Stimulated activated CD4-positive, alpha-beta T cell treated with anti-CD3 and anti-CD28 coated beads, TNF-alpha, amount 100 ng/mL, for 1 hour (primary cell): ENCODE measurements at places on chromosomes 11 and 22.

- DNase-seq = no peak
Measured at GRCh38 chr11:91219535-91219934, 996.7 kb upstream of the CHORDC1 start.

DNA sequence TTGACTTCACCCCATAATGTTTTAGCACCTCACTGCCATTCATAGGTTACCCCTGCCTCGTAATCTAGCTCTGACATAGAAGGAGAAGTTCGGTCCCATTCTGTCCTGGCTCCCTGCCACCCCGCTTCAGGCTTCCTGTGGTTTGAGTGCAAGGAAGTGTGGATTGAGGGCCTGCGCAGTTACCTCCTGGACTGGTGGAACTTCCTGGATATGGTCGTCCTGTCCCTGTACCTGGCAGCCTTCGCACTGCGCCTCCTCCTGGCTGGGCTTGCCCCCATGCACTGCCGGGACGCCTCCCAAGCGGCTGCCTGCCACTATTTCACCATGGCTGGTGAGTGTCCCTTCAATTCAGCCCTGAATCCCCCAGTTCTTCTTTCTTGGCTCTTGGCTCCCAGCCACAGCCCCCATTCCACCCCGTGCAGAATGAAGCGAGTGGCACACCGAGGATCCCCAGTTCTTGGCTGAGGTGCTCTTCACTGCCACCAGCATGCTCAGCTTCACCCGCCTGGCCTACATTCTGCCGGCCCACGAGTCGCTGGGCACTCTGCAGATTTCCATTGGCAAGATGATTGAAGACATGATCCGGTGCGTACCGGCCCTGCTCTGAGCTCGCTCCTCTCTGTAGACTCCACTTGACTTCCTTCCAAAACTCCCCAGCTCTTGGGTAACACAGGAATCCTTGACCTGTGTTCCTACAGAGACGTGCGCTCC is 15.4 kb downstream of the ART5 start:
- no peak for DNase-seq

DNA sequence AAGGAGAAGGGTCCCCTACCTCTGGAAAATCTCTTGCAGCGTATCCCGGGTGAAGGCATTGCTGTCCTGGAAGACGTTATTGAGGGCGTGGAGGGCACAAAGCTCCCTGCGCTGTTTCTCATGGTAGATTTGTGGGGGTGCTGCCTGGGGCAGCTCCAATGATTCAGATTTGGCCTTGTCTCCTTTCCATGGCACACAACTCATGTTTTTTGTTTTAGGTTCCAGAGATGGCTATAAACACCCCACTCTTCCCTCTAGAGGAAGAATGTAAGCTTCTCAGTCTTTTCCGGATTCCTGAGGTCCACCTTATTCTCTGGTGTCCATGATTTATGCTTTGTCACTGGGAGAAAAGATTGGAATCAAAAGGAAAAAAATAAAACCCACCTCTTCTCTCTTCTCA is 959 bp downstream of the JOSD1 start:
- no peak for DNase-seq

DNA sequence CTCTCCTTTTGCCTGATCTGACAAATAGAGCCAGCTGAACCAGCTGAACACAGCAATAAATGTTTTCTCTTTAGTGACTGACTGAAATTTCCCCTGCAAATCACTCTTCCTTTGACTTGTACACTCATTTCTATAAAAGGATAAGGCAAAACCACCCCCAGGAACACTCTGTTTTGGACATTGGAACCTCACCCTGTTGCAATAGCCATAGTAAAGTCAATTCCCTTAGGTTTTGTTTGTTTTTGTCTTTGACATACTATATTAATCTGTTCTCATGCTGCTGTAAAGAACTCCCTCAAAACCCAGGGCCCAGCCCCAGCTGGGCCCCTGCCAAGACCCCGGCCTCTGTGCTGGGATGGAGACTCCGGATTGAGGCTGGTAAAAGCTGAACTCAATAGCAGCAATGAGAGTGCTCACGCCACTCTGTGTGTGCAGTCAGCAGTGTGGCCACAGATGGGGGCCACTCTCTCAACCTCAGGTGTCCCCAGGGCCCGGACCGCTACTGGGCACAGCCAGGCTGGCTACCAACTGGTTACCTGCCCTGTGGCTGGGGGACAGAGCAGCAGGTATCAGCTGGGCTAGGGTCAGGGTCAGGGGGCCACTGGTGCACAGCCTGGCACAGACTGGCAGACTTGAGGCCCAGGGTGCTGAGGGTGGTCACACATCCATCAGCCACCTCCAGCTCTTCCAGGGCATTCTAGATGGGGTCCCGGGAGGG is 597.4 kb downstream of the LUZP2 start:
- DNase-seq = no peak

DNA sequence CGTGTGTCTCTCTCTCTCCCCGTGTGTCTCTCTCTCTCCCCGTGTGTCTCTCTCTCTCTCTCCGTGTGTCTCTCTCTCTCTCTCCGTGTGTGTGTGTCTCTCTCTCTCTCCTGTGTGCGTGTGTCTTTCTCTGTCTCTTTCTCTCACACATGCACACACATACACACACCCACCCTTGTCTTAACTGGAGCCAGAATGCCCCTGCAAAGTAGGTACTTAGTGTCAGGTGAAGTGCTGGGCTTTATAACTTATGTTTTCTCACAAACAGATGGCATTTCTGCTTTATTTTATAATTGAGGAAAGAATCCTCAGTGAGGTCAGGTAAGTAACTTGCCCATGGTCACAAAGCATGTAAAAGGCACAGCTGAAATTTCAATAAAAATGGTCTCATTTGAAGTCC is 106.0 kb downstream of the CSNK2A3 start:
- no peak for DNase-seq
